CD8-positive, alpha-beta T cell (primary cell): ENCODE measurements at places on chromosomes 1 and 21.

DNA sequence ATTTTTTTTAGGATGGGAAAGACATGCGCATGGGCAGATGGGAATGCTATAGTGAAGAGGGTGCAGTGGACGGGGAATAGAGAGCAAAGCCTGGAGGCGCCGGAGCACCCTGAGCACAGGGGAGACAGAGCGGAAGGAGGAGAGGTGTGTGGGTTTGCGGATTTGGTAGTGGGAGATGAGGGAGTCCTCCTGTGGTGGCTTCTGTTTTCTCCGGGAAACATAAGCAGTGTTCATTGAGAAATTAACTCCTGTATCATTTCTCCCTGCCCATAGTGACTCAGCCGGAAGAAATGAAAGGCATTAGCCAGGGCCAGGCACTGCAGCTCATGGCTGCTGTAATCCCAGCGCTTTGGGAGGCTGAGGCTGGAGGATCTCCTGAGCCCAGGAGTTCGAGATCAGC is 4.7 kb upstream of the PTPRF start:
- DNase-seq, result no peak

GRCh38 chr1:154501423-154502065 is 475 bp upstream of the TDRD10 start:
- no peak for DNase-seq

GRCh38 chr1:55632058-55632457 is 416.9 kb upstream of the USP24 start:
- no peak for DNase-seq

DNA sequence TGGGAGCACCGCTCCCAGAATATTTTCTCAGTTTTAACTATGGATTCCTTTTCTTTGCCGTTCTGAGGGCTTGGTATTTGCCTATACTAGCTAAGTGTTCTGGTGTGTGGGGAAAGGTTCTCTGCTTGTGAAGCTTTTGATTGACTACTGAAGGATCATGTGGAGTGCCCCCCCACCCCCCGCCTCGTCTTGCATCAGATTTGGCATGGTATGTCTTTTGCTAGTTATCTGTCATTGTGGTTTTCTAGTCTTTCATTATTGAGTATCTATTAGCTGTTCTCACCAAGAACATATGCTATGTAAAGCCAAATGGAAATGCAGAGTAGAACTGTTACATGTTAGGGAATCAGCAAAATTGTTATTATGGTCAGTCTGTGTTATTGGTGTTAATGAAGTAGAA is 58.3 kb downstream of the MACF1 start:
- DNase-seq, result no peak

DNA sequence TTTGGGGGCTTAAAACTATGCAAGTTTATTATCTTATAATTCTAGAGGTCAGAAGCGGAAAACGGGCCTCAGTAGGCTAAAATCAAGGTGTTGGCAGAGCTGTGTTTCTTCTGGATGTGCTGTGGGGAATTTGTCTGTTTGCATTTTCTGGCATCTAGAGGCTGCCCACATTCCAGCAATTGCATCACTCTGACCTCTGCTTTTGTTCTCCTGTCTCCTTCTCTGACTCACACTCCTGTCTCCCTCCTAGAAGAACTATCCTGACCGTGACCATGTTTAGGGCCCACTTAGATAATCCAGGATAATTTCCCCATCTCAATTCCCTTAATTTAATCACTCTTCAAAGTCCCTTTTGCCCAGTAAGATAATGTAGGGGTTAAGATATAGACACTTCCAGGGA is 127.4 kb upstream of the DEPDC1 start:
- no peak for DNase-seq

DNA sequence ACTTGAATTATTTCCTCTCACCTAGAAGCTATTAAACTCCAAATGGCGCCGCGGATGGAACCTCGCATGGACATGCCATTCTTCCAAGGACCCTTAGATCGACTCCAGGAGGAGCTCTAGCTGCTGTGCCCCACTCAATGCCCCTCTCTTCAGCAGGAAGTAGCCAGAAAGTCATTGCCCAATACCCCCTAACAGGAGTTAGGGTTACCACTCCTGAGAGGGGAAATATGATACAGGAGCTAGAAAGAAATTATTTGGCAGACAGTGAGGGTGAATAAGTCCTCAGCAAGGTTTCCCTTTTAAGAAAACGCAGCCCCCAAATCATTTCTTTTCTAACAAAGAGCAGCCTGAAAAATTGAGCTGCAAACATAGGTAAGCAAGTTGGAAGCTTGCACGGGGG is 28.6 kb downstream of the TFB2M start:
- no peak for DNase-seq
